ENCODE measurements at places on chromosomes 2 and 18.

GRCh38 chr2:98731041-98731893 is at the start of gene MGAT4A:
TSS of gene MGAT4A (minus strand) at chr2:98731132. CDS start at chr2:98726332, 4,800 bp downstream.
- peak; percentile 77 for DNase-seq

DNA sequence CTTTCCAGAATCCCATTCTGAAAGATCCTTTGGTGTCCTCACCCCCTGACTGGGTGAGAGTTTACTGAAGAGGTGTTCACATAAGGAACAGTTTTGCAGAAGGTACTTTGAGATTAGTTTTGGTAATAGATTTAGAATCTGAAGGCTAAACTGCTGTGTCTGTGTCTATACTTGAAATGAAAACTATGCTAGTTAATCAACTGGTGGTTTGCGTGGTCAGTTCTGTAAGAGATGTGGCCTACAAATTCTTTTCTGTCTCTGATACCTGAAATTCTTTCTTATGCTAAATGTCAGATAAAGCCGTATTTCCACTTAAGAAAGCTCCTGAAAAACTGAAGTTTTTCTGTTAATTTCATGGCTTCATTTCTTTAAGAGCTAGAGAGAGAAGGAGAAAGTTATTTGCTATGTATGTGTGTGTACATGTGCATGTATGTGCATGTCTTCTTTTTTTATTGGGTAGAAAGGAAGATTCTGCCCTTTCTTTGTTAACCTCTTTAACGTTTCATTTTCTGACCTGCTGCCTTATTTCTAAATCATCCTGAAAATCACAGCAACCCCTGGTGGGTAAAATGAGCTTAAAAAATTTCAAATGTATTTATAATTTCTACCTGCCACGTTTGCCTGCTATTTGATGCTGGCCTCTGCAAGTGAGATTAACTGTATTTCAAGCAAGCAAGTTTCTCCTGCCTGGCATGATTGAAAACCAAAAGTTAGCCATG is 552.0 kb upstream of the NRP2 start:
- no peak for DNase-seq

DNA sequence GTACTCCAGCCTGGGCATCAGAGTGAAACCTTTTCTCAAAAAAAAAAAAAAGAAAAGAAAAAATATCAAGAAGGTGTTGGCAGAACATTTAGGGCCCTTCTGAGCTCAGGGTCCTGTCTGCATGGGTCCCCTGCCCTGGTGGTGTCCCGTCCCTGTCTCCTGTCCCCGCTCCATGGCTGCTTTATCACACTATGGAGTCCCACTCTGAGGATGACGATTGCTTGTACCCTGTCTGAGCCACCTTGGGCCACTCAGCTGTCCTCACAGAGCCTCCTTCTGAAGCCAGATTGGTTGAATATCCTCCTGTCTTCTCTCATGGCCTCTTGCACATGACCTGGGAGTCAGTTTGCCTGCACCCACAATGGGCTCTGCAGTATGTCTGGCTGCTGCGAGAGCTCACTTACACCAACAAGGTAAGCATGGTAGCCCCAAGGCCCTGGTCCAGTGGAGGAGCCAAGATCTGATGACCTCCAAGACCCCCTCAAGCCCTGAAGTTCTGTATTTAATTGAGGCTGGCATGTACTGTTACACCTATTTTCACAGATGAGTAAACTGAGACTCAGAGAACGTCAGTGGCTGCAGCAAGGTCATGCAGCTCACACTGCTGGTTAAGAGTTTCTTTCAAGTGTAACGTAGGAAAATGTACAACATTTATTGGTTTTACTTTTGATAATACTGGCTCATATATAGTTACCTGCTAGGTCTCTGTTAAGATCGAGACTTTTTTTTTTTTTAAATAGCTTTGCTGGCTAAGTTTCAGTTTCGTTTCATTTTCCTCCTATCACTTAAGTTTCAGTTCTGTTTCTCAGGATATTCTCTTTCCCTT is 16.9 kb upstream of the ZCCHC2 start:
- no peak for DNase-seq

GRCh38 chr18:38606841-38607240 is 1041.2 kb upstream of the CELF4 start:
- DNase-seq, result no peak

GRCh38 chr2:231676243-231676642 is 32.1 kb upstream of the PTMA start:
- DNase-seq, result no peak

DNA sequence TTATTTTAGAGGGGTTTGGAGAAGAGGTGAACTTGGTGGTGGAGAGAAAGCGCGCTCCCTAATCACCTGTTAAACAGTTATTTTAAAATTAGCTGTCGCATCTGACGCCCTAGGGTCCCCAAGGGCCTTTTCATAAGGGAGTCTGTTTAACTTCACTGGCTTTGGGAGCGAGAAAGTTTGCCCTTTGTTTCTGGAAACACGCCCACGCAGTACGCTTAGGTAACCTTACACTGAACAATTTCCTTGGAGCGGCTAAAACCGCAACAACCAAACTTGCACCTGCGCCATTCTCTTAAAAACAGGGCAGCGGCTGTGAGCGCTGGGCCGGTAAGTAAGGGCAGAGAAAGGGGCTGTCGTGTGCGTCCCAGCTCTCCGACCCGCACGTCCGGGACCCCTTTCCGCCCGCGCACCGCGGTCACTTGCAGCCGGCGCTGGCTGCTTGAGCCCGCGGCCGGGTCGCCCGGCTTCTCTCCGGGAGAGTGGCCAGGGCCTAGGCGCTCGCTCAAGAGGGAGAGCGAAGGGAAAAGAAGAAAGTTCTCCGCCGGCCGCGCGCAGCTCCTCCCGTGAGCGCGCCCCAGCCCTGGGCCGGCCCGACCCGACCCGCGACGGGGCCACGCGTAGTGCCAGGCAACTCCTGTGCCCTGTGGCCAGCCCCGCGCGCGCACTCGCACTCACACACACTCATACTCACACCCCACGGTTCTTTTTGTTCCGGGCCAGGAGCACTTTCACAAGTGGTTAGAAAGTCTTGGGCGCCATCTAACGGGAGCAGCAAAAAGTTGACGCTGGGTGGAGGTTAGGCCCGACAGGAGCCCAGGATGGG is 19.2 kb downstream of the POU3F3 start:
- peak; percentile 76 for DNase-seq

- DNase-seq, result no peak
Measured at GRCh38 chr18:58143386-58143785, 99.4 kb downstream of the NEDD4L start.

- no peak for DNase-seq
Measured at GRCh38 chr2:68466361-68466777, 725 bp downstream of the FBXO48 start.

GRCh38 chr18:44916429-44917207 is 235.9 kb downstream of the SETBP1 start:
- DNase-seq, result no peak

DNA sequence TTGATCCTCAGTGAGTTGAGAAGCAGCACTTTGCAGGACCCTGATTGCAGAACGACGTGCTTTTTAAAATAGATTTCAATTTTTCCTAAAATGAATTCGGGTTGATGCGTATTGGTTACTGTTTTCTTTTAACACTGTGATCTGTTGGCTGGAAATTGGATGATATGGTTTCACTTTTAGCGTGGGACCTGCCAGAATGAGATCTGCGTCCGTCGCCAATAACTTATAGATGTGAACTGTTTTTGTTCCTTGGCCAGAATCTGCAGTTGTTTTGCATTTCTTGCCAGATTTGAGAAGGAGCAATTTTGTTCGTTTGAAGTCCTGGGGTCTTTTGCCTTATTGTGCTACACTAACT is 703 bp downstream of the UGGT1 start:
- no peak for DNase-seq

DNA sequence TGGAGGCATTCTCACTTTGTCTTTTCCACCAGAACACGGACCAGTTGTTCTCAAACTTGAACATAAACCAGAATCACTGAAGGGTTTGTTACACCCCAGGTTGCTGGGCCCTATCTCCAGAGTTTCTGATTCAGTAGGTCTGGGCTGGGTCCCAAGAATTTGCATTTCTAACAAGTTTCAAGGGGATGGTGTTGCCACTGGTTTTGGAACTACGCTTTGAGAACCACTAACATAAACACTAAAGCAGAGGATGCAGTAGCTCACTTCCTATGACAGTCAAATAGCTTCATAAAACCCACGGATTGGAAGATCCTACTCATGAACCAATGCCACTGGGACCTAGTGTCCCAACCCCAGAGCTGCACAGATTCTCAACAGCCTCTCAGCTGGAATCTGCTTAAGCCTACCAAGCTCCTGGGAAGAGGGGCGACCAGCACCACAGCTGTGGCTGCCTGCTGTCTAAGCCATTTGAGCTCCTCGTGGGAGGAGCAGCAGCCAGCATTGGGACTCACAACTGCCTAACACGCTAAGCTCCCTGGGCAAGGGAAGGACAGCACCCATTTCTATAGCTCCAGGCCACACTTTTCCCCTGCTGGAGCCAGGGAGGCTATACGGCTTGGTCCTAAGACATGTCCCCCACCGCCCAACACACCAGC is 62.5 kb downstream of the C1D start:
- no peak for DNase-seq

- no peak for DNase-seq
Measured at GRCh38 chr18:33113416-33113815, 327.1 kb downstream of the CCDC178 start.

DNA sequence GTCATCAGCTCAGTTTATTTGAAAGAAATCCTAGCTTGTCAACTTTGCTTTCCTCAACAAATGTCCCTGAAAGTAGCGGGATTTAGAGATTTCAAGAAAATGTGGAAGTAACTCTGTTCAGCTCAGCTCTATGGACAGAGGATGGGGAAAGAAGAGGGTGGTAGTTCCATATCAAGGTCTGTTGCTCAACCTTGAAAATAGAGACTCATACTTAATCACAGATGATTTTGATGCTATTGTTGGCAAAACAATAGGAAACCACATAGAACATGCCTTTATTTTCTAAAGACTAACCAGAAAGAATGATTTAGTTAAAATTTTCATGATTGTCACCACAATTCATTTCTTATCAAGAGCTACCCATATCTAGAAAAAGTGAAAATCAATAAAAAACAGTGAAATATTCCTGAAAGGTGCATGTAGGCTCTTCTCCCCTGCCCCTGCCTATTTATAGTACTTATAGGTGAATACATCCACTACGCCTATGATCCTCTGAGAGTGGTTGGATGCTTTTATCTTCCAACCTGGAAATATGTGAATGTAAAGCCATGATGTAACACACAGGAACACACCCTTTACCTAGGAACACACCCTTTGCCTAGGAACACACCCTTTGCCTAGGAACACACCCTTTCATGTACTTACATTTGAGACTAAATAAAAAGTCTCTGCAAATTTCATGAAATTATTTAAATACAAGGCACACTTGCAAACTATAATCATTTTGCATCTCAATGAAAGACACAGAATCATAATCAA is 65.8 kb downstream of the ETAA1 start:
- DNase-seq, result no peak

DNA sequence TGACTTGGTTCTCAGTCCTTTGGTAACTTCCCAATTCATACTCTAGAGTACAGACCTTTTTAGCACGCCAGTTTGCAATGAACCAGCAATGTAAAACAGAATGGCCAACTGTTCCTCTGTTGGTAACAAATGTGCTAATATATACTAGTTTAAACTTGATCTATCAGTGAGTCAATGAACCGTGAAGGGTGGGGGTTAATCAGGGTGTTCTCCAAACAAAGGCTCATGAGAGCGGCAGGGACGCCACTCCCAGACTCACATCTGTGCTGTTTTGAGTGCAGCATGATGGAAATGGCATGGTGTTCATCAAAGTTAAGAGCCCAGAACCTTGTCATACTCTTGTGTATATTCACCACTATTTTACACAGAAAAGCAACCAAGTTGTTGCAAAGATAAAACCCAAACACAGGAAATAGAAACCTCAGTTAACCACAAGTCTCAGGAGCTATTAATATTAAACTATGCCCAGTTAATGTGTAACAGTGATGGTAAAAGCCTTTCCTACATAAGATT is 70.3 kb downstream of the CERKL start:
- DNase-seq, result no peak

GRCh38 chr18:48714873-48715272 is 176.0 kb downstream of the CTIF start:
- no peak for DNase-seq

- DNase-seq, result no peak
Measured at GRCh38 chr18:10442551-10442971, 11.9 kb upstream of the APCDD1 start.

GRCh38 chr2:36287363-36288275 is 68.0 kb upstream of the CRIM1 start:
- DNase-seq, result no peak

DNA sequence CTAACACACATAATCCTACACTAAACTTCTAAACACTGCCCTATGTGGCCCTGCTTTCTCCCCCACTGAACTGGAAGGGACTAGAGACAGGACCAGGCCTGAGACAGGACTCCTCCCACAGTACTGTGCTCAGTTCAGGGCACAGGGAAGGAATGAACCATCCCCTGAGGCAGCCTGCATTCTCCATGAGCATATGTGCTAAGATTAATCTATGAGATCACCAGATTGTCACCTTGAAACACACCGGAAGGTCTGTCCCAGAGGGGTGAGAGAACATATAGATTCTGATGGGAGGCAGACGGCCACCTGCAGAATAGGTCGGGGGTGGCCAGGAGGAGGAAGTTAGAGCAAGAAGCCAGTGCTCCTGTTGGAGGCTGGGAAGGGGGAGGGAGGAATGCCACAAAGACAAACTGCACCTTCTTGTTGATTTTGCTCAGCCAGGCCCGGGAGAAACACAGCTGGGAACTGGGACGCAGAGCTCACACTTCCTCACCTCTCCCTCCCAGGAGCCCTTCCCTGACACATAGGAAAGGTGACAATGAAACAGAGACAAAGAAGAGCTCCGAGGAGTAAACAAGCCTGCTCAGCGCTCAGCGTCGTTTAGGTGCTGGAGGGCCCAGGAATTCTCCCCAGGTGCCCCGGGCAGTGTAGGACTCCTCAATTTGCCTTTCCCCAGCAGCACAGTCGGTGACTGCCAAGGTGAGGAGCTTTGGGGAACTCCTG is 52.1 kb downstream of the ZBTB7C start:
- DNase-seq, result no peak

GRCh38 chr2:178066324-178066723 is 6.3 kb downstream of the PDE11A start:
- DNase-seq, result no peak

- DNase-seq, result peak; percentile 38
Measured at GRCh38 chr2:63049970-63050333, 678 bp upstream of the OTX1 start.

GRCh38 chr2:241762321-241762932 is 14.2 kb upstream of the GAL3ST2 start:
- peak; percentile 6 for DNase-seq

All from left hindlimb (tissue), 1 donor.